ENCODE measurements at places on chromosomes 12 and 14.

GRCh38 chr14:21049271-21049673 lies 7.1 kb downstream of the RNASE7 start:
- no peak for DNase-seq

- no peak for DNase-seq
Observed at GRCh38 chr14:93959239-93960107, 16.9 kb downstream of the ASB2 start.

DNA sequence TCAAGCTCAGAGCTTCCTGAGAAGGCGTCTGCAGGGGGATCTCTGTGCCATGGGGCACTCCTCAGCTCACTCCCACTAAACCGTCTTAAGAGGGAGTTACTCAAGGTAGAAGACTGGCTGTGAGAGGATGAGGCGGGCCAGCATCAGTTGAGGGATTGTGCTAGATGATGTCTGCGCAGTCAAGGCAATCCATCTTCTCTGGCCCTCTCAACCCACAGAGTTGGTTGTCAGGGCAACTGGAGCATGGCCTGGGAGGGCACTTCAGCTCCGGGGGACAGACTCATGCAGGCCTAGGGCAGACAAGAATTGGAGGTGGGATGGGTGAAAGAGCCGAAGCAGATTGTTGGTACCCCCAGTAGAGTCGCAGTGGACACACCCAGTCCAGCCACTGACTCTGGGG lies 9.0 kb downstream of the GSTZ1 start:
- no peak for DNase-seq

- no peak for DNase-seq
Observed at GRCh38 chr14:67557118-67557517, 24.0 kb downstream of the PLEKHH1 start.

- DNase-seq: no peak
Observed at GRCh38 chr12:84421103-84421502, 491.5 kb downstream of the SLC6A15 start.

DNA sequence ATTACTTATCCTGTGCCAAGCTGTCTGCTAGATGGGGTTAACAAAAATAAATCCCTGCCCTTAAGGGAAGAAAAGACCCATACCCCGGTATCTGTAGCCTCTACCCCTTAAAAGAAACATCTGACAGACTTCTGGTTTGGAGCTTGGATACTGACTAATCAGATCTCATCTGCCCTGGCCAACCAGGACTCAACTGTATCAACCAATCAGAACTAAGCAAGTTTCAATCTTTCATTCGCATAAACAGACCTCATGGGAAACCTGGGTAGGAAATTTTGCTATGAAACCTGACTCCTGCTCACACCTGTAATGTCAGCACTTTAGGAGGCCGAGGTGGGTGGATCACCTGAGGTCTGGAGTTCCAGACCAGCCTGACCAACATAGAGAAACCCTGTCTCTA lies 26.4 kb upstream of the PRMT8 start:
- no peak for DNase-seq

DNA sequence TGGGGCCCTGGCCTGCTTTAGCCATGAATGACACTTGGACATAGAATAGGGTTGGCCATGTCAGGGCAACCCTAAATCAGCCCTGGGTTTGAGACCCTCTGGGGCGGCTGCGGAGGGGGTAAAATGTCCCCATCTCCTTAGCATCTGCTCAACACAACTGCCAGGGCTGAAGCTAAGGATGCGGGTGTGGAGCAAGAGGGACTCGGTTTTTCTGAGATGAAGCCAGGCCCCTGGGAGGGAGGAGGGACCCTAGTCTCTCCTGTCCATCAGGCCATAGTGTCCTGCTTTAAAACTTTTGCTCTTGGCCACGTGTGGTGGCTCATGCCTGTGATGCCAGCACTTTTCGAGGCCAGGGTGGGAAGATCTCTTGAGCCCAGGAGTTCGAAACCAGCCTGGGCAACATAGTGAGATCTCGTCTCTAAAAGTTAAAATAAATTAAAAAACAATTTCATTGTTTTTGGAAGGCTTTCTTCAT lies 778 bp upstream of the C1R start:
- no peak for DNase-seq

GRCh38 chr14:32134448-32135097 lies 57.5 kb downstream of the ARHGAP5 start:
- DNase-seq: no peak

DNA sequence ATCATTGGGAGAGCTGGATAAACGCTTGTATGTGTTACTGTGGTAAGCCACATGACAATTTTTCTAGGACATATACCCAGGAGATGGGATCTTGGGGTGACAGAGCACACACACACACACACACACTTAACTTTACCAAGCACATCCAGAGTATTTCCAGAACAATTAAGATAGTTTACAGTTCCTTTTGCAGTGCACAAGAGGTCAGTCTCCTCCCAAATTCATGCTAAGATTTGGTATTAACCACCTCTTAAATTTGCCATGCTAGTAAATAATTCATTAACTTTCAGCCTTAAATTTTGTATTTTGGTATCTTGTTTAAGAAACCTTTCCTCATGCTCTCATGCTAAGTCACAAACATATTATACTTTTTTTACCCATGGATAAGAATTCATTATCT lies 33.9 kb upstream of the LIMA1 start:
- no peak for DNase-seq

DNA sequence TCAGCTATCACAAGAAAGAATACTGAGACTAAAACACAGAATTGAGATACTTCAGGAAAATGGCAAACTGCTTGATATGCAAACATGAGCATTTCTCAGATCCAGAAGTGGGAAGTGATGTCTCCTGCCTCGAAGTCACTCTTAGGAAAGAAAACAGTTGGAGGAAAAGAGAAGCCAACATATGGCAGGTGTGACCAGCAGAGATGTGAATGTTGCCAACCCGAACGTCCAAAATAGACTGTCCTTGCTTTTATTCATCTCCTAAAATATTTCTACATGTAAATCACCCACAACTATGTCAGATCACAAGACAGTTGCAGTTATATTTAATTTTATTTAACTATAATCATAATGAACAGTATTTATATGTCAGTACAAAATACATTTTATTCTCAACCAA lies 687.6 kb downstream of the GALC start:
- no peak for DNase-seq

GRCh38 chr14:36690311-36691040 lies 28.8 kb downstream of the PAX9 start:
- no peak for DNase-seq

GRCh38 chr12:124862768-124863415 lies 772 bp downstream of the SCARB1 start:
- DNase-seq: peak; percentile 61

- no peak for DNase-seq
Observed at GRCh38 chr14:68947802-68948201, 31.3 kb downstream of the ACTN1 start.

DNA sequence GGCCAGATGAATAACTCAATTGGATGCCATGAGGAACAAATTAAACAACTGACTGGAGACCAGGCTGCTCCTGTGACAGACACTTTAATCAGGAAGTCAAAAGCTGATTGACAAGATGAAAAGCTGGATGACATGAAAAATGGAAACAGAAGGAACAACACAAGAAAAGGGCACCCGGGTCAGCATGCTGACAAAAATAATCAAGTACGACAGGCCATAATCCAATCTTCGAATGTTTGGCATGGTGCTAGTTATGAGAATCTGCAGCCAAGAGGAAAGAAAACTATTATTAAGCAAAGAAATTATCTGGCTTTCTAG lies 544.7 kb downstream of the ETNK1 start:
- DNase-seq: no peak

DNA sequence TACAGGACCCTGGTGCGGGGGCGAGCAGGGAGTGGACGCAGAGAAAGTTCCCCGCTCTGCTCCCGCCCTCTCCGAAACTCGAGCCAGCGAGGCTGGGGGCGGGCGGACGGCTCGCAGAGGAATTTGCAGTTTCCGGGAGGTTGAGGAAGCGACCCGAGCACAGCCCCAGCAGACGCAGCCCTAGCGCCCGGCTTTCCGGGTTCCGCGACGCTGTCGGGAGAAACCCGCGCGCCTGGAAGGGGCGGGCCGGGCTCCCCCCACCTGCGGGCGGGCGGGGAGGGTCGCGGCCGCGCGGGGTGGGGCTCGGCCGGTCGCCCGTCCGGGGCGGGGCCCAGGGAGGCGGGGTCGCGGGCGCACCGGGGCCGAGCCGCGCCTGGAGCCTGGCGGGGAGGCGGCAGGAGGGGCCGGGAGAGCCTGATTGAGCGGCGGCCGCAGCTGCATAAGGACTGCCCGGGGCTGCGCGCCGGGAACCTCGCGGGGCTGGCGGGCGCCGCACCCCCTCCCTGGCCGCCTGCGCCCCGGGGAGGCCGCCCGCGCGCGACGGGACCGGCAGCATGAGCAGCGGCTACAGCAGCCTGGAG lies at the start of gene RASSF3:
Gene RASSF3, plus strand, starts transcription at position 417 of the 581 bp plus-strand sequence. Its CDS starts 138 bp downstream, at position 555.
- DNase-seq: peak; percentile 39

All from putamen (tissue), 1 donor.